ENCODE measurements at places on chromosomes 16 and 17.

GRCh38 chr16:23523321-23523720 is 13.0 kb upstream of the GGA2 start:
- no peak for DNase-seq

- no peak for DNase-seq
Measured at GRCh38 chr16:20960899-20961298, 60.3 kb downstream of the LYRM1 start.

- no peak for DNase-seq
Measured at GRCh38 chr17:78444392-78444791, 65.9 kb downstream of the PGS1 start.

- DNase-seq: no peak
Measured at GRCh38 chr16:17839907-17840306, 369.1 kb upstream of the XYLT1 start.

- no peak for DNase-seq
Measured at GRCh38 chr17:8048736-8049135, 9.9 kb downstream of the ALOX15B start.

DNA sequence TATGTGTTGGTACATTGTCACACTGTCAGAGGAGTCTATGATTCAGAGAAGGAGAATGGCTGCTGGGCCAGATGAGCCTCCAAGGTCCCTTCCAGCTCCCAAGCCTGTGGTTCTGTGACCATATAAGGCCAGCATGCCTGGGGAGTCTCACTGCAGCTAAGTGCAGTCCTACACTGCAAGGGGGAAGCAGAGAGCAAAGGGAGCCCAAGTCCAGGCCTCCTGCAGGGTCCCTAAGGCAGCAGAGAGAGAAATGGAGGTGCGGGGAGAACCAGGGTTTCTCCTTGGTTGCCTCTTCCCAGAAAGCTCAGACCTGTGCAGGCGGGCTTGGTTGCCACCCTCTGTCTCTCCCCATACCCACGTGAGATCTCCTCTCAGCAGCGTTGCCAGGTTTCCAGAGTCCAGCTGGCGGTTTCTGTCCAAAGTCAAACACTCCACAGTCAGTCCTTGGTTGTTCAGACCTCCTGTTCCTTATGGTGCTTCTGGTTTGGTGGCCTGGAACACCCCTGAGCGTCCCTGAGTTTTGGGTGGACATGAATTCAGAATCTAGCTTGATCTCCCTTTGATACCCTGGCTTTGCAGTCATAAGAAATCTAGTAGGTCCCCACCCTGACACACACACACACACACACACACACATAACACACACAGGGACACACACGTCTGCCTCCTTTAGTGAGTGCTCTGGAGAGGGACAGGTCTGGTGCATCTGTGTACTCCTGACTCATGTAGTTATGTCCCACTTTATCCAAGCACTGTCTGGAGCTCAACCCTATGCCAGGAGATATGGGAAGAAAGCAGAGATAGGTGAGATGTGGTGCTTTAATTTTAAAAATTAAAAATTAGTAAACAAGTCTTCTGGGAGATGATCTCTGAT is 78.8 kb downstream of the GNAO1 start:
- no peak for DNase-seq
